ENCODE measurements at places on chromosomes 4 and X. TPM values are rescaled to one million over a fixed set of nuclear protein-coding genes. Genes with fewer than 3 reads are reported as not detected.
A peak's percentile ranks its signal among the peaks of the same experiment; 100 is the strongest.

ARMCX2 gene
- polyA plus RNA-seq: 19.0 TPM

GRCh38 chr4:2948895-2949781 lies 14.1 kb downstream of the NOP14 start:
- peak; percentile 57 for DNase-seq

HMX1 gene
- not detected for polyA plus RNA-seq

DNA sequence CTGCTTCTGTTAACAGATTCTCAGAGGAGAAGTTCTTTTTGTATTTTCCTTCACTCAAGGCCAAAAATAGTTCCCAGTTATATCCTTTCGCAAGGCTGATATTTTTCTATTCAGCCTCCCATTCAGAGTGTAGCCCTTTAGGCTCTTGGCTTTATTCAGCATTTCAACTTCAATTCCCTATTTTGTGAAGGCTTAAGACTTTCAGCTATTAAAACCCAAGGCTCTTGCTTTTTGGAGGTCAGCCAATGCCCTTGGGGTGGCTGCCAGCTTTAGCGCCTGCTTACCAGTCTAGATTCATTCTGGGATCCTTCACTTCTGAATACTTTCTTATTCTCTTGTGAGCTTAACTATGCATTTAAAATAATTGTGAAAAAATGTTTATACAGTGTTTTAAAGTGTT lies 57.3 kb upstream of the ADGRA3 start:
- DNase-seq: peak; percentile 13
